ENCODE measurements at places on chromosomes 2 and 18.

DNA sequence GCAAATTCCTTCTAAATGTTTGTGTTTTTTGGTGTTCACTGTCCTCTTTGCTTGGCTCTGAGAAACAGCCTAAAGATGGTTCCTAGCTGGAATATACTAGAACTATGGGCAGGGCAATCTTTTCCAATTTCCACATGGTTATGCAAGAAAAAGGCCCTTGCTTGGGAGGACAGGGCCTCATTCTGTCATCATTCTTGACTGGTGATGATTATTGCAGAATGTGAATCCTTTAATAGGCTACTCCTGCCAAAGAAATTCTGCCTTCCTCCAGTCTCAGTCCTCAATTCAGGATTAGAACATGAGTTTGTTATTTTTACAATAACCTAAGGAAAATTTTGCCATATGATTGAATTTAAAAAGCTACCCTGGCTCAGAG is 218.7 kb downstream of the HNMT start:
- no peak for DNase-seq

DNA sequence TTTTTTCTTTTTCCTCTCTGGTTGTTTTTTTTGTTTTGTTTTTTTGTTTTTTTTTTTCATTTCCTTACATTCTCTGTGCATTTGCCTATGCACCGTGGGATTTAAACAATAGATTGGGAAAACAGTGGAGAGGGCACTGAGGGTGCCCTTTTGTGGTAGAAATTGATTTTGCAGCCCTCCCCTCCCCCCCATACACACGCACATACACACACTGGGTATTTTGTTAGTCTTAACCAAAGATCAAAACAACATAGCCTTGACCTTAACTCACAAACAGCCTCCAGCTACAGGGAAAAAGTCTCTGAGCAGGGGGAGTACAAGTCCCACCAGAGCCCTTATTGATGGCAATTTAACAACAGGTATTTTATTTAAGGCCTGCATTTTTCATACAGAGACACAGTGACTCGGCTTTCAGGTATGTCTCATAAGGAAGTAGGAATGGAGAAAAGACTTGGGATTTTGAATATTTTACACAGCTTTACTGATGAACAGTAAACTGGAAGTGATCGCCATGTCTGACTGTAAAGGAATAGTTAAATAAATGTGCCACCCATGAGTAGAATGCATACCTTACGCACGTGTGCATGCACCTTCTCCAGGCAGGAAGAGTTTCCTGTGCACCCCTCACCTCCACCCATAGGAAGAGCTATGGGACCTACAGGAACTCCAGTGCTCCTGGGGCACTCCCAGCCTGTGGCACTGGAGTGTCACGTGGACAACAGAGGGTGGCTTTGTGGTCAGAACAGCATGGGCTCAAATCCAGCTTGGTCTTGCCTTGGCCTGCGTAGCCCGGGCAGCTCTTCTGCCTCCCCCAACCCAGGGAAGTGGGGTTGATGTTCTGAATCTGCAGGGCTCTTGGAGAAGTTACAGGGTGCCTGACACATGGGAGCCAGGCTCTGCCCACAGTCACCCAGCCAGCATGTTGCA is 266.4 kb downstream of the ANAPC1 start:
- DNase-seq: no peak

- no peak for DNase-seq
Measured at GRCh38 chr2:15043336-15044058, 411.0 kb downstream of the LRATD1 start.

DNA sequence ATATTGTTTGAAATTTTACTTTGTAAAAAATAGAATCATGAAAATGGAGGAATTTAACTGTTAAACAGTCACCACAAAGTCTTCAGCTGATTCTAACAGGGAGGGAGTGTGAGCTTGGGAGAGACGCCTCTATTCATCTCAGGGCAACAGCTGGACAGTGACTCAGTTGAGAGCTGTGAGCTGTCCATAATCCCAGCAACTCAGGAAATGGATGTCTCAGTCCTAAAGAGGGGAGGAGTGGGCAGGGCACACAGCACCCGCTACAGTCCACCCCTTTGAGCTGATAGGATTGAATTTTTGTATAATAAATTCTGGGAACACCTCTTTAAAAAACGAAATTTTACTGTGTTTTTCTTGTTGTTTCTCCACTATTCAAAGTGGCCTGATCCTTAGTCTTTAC is 255.1 kb upstream of the THUMPD2 start:
- no peak for DNase-seq

- no peak for DNase-seq
Measured at GRCh38 chr2:11421863-11422490, 44.0 kb downstream of the E2F6 start.

DNA sequence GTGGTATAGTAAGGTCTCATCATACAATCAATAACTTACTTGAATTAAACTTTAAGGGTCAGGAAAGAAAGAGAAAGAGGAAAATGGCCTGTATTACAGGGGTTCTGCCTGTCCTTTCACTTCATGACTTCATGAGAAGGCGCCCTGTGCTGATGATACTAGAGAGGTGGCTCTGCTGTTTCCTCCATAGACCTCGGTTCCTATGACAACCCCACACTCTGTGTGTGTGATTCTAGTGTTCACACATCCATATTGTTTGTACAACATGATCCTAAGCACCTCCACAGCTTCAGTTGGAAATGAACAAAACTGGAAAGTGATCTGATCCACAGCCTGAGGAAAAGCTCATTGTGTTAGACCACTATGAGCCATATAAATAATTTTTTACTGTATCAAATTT is 7.0 kb upstream of the REEP1 start:
- DNase-seq: no peak

DNA sequence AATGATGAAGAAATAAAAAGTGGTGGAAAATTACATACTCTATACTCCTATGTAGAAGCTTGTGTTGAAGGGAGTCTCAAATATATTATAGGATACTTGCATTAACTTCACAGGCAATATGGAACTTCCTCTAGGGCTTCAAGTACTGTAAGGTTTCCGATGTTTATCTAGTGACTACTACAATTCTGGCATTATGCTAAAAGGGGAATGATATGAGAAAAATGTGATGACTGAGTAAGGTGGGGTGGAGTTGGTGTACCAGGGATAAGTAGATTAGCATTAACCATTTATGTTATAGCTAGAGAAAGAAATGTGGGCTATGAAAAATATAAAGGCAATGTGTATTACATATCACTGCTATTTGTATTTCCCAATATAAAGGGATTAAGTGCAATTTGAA is 229.5 kb downstream of the DCC start:
- no peak for DNase-seq

- no peak for DNase-seq
Measured at GRCh38 chr2:180063494-180064092, 56.5 kb upstream of the CWC22 start.

- no peak for DNase-seq
Measured at GRCh38 chr2:198591586-198591985, 787.2 kb downstream of the PLCL1 start.

DNA sequence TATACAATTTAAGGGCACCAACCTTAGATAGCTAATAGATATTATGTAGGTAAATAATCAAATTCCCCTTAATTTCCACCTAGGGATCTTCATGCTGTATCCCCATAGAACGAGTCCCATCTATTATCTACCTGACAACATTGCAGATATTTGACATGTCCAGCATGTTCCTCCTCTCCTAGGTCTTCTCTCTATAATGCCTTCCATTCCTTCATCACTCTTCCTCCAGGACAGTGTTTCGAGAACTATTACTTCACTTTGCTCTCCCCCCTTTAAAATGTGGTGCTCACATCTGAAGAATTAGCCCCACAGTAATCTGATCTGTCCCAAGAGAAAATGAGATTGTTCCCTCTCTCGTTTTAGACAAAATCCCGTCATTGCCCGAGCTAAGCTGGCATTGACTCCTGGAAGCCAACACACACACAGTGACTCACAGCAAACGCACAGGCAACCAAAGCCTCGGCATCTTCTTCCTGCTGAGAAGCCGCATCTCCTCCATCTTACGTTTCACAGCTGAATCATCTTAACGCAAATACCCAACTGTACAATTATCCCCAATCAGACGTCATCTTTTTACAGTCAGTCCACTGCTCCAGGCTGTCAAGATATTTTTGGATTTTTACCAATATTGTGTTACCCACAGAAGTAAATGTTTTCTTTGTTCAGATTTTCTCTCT is 162.9 kb upstream of the AGAP1 start:
- no peak for DNase-seq

GRCh38 chr2:62142054-62142453 is 53.9 kb upstream of the B3GNT2 start:
- DNase-seq: no peak

All from stimulated activated CD4-positive, alpha-beta T cell treated with anti-CD3 and anti-CD28 coated beads, Interleukin-4, amount 100 ng/mL, for 1 hour (primary cell).